ENCODE measurements at places on chromosomes 11 and 22. TPM values are rescaled to one million over a fixed set of nuclear protein-coding genes. Genes with fewer than 3 reads are reported as not detected.
A peak's percentile ranks its signal among the peaks of the same experiment; 100 is the strongest.

The MUC5B gene
- total RNA-seq: not detected

DNA sequence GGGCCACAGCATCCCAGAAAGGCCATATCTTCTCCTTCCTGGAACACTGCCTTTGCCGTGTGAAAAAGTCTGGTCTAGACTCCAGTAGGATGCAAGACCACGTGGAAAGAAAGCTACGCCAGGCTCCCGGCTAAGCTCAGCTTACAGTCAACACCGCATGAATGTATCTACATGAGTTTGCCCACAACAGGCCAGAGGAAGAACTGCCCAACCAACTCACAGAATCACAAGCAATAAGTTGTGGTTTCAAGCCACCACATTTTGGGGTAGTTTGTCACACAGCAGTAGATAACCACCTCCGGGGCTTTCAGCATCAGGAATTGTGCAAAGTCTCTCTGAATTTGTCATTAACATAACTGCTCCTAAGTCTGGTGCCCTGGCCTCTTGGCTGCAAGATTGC is 27.3 kb downstream of the HSPA8 start:
- no peak for DNase-seq

The OR2AG2 gene
- total RNA-seq: 0.15 TPM

The CRYBB3 gene
- 0.58 TPM for total RNA-seq

The APOL6 gene
- total RNA-seq: 10.7 TPM

DNA sequence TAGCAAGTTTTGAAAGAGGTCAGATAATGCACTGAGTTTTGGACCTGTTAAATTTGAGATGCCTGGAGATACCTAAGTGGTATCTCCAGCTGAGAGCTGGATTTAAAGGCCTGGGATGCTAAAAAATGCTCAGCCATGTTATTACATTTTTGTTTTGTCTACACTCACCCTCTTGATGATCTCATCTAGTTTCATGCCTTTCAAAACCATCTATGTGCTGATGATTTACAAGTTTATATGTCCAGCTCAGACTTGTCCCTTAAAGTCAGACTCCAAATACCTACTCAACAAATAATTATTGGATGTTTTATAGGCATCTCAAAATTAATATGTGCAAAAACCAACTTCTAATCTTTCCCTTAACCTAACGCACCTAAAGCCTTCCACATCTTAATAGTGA is 103.6 kb upstream of the OR9G4 start:
- DNase-seq: no peak

The KCNJ11 gene
- 1.0 TPM for total RNA-seq

GRCh38 chr22:19880786-19881569 is 26.3 kb upstream of the GNB1L start:
- DNase-seq: peak; percentile 96

DNA sequence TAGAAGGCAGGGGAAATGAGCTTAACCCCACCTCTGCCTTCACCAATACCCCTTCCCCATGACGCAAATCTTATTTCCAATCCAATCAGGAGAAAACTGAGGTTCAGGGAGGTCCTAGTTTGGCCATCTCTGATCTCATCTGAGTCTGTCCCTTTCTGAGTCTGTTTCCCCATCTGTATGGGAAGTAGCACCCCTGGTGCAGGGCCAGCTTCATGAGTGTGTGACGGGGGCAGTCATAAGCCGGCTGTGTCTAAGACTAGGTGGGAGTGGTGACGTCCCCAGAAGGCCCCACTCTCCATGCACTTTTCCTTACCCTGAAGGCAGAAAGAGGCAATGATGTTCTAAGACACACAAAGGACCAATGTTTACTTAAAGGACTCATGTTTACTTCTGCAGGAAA is 72.3 kb downstream of the MN1 start:
- no peak for DNase-seq

Measured in glomerular endothelial cell (primary cell).